ENCODE measurements at places on chromosomes 7 and 10.
A peak's percentile ranks its signal among the peaks of the same experiment; 100 is the strongest.

- DNase-seq, result no peak
Observed at GRCh38 chr10:74000892-74001669, 3.2 kb downstream of the VCL start.

- no peak for DNase-seq
Observed at GRCh38 chr10:28940158-28940888, 263.0 kb downstream of the BAMBI start.

DNA sequence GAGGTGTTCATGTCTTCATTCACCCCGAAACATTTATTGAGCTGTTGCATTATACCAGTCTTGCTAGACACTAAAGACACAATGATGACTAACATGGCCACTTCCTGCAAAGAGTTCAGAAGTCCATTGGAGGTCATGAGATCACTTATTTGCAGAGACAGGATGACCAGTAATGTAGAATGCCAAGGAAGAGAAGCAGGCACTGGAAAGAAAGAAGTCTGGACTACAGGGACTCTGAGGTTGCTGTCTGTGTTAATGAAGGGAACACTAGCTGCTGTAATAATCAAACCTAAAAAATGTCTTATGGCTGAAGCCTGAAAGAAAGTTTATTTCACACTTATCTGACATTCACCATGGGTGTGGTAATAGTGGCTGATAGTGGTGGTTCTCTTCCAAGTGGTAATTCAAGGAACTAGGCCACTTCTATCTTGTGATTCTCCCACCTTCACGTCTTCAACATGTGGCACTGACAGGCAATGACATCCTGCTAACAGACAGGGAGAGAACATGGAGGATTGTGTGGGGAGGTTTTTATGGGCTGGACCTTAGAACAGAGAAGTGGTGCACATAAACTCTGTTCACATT is 89.2 kb upstream of the MKLN1 start:
- DNase-seq, result no peak

GRCh38 chr7:43078794-43079193 is 33.7 kb upstream of the HECW1 start:
- DNase-seq, result no peak

GRCh38 chr10:12018438-12019282 is 23.9 kb downstream of the UPF2 start:
- DNase-seq, result no peak

DNA sequence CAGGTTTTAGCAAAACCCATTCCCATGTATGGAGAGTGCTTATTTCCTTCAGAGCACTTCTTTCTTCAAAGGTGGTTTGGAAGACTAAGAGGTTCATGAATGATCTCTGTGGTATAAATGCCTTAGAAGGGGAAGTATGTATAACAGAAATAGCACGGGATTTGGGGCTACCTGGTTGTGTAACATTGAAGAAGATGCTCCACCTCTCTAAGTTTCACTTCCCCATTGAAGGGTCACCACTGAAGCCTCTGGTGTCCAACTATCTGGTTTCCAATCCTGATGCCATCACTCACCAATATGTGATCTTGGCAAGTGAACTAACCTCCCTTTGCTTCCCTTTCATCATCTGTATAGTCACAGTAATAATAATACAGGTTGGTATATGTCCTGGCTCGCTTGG is 37.2 kb downstream of the CYCS start:
- DNase-seq, result no peak

- DNase-seq, result no peak
Observed at GRCh38 chr7:37781156-37781555, 67.2 kb upstream of the NME8 start.

- DNase-seq, result no peak
Observed at GRCh38 chr10:117688358-117688757, 145.8 kb downstream of the EMX2 start.

- no peak for DNase-seq
Observed at GRCh38 chr7:149838992-149839408, 825 bp downstream of the ZNF862 start.

DNA sequence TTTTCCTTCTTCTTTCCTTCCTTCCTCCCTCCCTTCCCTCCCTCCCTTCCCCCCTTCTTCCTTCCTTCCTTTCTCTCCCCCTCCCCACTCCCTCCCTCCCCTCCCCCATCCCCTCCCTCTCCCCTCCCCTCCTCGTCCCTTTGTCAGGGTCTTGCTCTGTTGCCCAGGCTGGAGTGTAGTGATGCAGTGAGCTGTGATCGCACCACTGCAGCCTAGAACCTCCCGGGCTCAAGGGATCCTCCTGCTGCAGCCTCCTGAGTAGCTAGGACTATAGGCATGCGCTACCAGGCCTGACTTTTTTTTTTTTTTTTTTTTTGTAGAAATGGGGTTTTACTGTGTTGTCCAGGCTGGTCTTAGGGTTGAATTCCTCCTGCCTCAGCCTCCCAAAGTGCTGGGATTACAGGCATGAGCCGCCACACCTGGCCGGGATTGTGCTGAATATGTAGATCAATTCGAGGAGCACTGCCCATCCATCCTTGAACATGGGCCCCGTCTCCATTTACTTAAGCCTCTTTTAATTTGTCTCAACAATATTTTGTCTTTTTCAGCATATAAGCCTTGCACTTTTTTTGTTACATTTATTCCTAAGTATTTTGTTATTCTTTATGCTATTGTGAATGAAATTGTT is 23.4 kb downstream of the GRIFIN start:
- no peak for DNase-seq

GRCh38 chr7:82959528-82959927 is 203.2 kb downstream of the PCLO start:
- no peak for DNase-seq

DNA sequence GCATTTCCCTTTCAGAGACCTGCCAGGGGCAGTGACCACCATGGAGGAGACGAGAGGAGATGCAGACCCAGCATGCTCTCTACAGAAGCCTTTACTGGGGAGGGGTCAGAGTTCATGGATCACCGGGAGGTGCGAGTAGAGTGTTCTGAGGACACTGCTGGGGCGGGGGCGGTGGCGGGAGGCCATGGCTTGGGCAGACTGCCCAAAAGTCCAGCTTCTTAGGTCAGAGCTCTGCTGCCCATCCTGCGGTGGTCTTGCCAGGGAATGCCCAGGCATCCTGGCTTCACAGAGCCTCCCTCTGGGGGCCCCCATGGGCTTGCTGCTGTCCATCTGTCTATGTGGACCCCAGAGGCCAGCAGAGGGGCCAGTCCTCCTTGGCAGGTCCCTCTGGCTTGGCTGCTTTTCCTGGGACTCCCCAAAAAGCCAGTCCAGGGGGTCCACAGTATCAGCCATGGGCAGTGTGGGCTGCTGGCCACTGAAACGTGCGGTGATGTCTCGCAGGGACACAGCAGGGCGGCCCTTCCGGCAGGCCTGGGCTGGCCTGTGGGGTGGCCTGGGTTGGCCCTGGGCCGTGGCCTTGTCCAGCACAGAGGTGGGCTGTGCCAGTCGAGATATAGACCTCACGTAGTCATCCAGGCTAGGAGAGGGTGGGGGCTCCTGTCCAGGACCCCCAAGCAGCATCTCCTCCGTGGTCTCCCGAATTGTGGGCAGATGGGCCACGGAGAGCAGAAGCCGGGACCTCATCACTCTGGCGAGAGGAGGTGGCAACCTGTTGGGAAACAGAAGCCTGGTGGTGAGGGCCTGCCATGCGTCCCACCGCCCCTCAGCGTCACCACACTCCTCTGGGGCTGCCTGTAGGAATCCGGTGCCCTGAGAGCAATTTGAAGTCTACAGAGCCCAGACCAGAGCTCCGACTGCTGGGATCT is 1.1 kb downstream of the DEPP1 start:
- DNase-seq, result no peak

- peak; percentile 22 for DNase-seq
Observed at GRCh38 chr10:1100691-1101368, 44.6 kb downstream of the WDR37 start.

DNA sequence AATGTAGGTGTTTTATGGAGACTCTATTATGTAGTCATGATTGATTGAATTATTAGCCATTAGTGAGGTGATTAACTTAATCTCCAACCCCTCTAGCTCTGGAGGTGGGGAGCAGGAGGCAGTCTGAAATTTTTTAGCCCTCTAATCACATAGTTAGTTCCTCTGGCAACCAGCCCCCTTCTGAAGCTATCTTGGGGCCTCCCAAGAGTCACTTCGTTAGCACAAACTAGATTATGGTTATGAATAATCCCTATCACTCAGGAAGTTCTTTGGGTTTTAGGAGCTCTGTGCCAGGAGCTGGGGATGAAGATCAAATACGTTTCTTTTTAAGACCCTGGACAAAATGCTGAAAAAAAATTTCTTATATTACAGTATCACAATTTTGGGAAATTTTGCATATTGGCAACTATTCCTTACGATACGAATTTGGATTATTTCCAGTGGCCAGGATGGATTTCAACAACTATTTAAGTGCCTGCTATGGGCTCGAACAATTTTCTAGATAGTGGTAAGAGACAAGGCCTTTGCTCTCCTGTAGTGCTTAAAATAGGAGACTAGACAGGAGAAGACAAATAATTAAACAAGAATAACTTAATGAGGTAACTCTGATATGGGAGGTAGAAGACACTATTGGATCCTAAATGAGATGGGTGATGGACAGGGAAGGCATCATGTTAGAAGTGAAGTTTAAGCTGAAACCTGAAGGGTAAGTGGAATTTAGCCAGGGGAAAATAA is 52.9 kb downstream of the BTAF1 start:
- DNase-seq, result no peak

DNA sequence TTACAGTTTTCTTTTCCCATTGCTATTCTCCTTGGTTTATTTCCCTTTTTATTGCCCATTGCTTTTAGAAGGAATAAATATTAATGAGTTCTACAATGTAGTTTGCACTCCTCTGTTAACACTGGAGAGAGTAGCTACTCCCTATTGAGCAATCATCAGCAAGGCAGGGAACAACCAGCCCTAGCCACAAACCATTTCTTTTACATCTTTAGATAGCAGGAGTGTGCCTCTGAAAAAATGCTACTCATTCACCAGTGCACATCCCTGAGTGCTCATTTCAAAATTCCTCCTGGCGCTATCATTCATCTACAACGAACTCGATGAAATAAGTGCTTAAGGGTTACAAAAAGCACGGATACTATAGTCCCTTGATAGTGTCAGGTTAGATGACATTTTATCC is 252.9 kb downstream of the THSD7A start:
- DNase-seq, result no peak

DNA sequence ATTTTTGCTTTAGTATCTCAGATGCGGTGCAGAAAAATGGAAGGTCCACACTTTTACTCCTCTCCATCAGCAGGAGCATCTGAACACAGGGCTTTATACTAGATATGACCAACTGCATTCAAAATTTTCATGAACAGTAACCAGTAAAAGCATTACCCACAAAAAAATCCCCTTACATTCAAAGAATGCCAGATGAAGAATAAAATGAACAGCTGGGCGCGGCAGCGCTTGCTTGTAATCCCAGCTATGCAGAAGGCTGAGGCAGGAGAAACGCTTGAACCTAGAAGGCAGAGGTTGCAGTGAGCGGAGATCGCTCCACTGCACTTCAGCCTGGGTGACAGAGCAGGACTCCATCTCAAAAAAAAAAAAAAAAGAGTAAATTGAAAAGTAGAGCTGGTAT is 3.1 kb downstream of the SAR1A start:
- no peak for DNase-seq

- no peak for DNase-seq
Observed at GRCh38 chr10:27392606-27393005, 111.5 kb upstream of the RAB18 start.

- no peak for DNase-seq
Observed at GRCh38 chr7:149310113-149310836, 48.3 kb downstream of the ZNF783 start.

DNA sequence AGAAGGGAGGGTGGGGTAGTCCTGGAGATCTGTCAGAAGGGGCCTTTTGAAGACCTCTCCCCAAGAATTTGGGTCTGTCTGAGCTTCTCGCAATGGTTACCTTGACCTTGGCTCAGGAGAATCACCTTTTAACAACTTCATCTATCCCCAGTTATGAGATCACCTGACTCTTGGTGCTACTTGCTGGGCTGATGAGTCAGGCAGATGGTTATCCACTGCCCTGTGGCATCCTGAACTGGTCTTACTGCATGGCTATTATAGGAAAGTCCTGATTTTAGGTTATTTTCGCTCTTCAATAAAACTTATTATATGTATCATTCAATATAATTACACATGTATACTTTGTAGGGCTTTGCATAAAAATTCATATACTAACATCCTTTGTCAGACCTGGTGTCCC is 274.7 kb downstream of the GFRA1 start:
- no peak for DNase-seq

- no peak for DNase-seq
Observed at GRCh38 chr7:8236780-8237407, 25.1 kb downstream of the ICA1 start.

GRCh38 chr10:96743988-96744585 is 23.8 kb upstream of the PIK3AP1 start:
- DNase-seq, result no peak

DNA sequence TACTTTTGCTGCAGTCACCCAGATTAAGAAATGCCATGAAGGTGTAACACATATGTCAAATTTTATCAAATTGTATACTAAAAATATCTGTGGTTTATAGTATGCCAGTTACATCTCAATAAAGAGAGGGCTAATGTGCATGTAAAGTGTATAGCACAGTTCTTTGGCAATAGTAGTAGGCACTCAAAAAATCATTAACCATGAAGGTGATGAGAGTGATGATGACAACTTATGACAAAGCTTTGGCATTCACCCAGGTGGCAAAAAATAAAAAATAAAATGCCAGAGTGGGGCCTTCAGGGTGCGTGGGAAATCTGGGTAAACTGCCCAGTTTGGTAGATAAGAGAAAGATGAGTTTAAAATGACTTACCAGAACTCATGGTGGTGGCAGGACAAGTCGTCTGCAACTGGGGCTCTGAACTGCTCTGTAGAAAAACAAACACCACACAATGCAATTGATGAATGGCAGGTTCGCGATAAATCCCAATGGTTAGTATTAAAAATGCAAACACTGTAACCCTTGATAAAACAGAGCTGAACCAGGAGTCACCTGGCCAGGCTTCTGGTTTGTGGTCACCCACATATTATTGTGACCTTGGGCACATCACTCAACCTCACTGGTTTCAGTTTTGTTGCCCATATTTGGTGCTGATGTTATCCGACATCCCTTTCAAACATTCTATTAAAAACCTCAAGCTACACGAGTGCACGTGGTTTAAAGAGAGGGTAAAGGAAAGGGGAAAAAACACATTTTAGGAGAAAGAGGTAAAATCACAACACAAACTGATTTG is 120.2 kb downstream of the SORBS1 start:
- DNase-seq, result no peak

All from nephron progenitor cell (in vitro differentiated cells).